ENCODE measurements at places on chromosomes 1 and 21. TPM values are rescaled to one million over a fixed set of nuclear protein-coding genes. Genes with fewer than 3 reads are reported as not detected.

The CDC14A gene
- 2.7 TPM for total RNA-seq

The EIF2D gene
- 41.8 TPM for total RNA-seq

The CCDC185 gene
- total RNA-seq, result 0.24 TPM

The S100B gene
- 0.64 TPM for total RNA-seq

The CCDC181 gene
- not detected for total RNA-seq

The CLDN8 gene
- 1.6 TPM for total RNA-seq

The CR1 gene
- 0.96 TPM for total RNA-seq

The NGF gene
- 0.52 TPM for total RNA-seq

The IQGAP3 gene
- 11.8 TPM for total RNA-seq

The LRRC8B gene
- total RNA-seq, result 19.6 TPM

The GSTM3 gene
- total RNA-seq, result 19.4 TPM

- peak; percentile 21 for ATAC-seq
These were observed 103.6 kb downstream of the SMYD2 start for GRCh38 chr1:214384373-214385079.

- no peak for ATAC-seq
These were observed 78.0 kb downstream of the LAMC2 start for GRCh38 chr1:183263886-183264602.

DNA sequence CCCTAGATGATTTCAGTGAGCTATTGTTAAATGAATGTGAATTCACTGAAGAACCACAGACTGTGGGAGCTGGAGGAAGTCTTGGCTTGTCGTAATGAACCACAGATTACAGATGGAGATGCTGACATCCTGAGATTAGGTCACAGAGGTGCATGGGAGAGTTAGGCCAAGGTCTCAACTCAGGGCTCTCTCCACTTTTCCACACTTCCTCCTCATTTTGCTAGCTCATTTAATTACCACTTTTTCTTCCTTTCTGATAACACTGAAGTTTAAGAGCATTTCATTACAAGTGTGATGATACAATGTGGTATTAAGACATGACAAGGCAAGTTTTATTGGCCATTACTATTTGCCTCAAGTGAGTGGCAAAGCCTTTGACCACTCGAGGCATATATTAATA, 30.8 kb downstream of the ST6GALNAC3 start:
- no peak for ATAC-seq

- no peak for ATAC-seq
These were observed 12.8 kb downstream of the BACE2 start for GRCh38 chr21:41180752-41181151.

DNA sequence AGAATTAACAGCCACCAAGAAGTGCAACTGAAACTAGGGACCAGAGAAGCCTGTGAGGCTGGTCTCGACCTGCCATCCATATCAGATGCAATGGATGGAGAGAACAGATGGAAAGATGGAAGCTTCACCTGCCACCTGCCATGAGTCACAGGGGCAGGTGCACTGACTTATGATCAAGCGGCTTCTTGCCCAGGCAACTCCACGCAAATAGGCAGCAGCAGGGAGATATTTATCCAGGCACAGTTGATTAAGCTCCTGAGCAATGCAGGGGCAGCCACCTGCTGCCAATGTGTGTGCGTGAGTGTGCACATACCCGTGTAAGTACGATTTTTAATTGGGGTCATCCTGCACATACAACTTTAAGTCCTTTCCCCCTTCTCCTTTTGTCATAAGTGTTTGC, 174.2 kb downstream of the PTPRU start:
- ATAC-seq, result no peak

GRCh38 chr1:209561532-209561931, 22.0 kb upstream of the CAMK1G start:
- no peak for ATAC-seq

DNA sequence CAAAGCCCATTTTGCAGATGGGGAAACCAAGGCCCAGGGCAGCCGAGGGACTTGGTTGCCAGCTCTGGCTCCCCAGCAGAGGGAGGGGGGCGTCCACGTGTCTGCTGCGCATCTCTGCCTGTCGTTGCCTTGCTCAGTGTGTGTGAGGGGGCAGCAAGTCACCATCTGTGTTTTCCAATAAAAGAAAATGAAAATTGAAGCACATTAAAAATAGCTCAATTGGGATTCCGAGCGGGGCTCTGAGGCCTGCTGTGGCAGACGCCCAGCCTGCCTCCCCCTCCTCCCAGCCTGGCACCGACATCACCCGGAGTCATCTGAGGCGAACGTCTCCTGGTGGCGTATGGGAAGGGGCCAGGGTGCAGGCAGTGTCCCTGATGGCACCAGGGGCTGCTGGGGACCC, 51.2 kb downstream of the EPHB2 start:
- no peak for ATAC-seq

DNA sequence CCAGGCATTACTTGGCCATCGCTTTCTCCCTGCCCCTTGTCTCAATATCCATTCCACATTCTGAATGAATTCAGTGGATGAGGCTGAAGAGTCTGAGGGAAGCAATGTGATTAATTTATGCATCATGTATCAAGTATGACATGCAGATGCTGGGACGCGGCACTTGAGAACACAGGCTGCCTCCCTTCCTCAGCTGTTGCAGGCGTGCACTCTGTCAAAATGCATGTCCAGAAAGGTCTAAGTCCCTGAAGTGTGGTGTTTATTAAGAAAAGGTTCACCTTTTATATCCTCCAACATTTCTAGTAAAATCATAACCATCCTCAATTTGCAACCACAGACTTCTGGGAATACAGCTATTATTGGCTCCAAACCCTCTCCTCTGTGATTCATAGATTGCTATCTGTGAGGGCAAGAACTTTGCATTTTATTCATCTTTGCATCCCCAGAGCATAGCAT, 22.6 kb upstream of the RAB3GAP2 start:
- ATAC-seq, result no peak

- ATAC-seq, result no peak
These were observed 415.1 kb downstream of the LRRIQ3 start for GRCh38 chr1:73782901-73783300.

DNA sequence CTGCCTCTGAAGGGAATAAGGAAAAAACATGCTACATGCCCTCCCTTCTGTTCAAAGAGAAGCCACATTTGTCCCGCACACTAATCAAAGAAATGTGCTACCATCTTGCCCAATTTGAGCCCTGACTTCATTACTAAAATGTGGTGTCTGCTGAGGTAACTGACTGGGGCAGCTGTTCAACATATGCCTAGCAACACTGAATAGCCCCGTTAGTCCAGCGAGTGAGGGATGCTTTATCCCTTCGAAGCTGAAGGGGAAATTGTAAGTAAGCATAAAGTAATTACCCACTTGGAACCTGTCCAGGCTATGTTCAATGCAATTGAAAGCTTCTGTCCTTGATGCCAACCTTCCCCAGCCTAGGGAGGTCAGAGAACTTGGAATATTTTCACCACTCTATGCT, 310.6 kb downstream of the SEC16B start:
- ATAC-seq, result no peak

GRCh38 chr1:91725989-91726721, 159.8 kb downstream of the TGFBR3 start:
- ATAC-seq, result no peak

DNA sequence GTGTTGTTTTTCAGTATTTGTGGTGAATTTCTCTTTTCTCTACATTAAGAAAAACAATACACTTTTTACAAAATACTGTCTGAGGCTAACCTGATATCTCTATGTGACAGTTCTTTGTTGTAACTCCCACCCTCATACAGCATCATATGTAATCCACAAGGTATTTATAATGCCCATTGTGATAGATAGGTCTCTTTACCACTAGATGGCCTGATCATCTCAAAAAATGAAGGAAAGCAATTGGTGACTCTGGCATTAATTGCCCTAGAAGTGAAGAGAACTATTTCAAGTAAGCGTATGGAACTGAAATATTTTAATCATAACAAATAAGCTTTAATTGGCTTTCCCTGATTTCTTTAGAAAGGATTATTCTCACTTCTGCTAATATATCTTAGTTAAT, 36.2 kb upstream of the HFM1 start:
- no peak for ATAC-seq

GRCh38 chr1:172674831-172675613, 16.1 kb downstream of the FASLG start:
- no peak for ATAC-seq

DNA sequence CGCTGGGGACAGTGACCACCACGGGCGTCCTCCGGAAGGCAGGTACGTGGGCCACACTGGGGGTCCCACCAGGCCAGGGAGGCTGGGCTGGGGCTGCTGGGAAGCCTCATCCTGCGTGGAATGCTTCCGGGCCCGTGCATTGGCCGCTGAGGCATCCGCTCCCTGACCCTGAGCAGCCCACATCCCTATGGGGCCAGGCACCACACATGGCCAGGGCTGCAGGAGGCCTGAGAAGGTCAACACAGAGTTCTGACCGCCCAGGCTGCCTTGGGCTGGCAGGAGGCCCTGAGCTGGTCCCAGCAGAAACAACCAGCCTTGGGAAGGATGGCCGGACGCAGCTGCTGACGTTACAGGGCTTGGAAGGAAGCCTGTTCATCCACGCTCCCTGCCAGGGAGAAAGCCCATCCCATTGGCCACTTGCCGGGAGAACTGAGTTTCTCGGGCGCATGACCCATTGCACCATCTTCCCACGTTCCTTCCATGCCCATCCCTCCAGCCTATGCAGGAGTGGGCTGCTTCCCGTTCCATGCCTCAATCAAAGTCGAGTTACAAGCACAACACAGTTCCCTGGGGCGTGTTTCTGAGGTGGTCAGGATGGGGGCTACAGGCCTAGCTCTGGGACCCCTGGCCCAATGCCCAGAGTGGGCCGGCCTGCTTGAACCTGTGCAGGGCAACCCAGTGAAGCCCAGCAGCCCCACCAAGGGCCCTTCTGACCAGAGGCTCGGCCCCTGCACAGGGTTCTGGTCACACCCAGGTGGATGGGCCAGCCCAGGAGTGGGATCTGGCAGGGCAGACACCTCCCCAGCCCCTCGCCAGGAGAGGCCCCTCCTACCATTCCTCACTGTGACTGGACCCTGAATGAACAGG, 31.7 kb downstream of the TRIM11 start:
- ATAC-seq, result peak; percentile 24

GRCh38 chr1:45400049-45400448, 59.8 kb upstream of the MUTYH start:
- no peak for ATAC-seq

- no peak for ATAC-seq
These were observed 75.2 kb upstream of the CD1D start for GRCh38 chr1:158105352-158106095.

DNA sequence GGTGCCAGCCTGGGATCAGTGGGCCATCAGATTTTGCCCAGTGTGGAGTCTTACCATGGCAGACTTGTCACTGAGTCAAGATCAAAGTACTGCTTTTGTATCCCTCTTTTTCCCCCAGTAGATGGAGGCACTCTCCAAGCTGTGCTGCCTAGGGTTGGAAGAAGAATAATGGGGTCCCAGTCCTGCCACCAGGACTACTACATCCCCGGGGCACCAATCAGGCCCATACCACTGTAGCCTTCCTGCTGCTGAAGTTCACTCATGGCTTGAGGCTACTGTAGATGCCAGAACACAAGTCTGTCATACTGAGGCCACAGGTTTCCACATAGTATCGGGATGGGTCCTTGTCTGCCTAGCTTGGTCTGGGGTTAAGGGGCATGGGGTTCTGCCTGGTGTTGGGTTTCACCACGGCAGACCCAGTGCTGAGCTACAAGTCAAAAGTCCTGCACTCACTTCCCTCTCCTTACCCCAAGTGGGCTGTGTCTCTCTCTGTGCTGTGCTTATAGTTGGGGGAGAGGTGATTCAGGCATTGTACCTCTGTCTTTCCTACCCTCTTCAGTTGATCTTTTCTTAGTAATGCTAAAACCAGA, 53.4 kb downstream of the PKN2 start:
- no peak for ATAC-seq

DNA sequence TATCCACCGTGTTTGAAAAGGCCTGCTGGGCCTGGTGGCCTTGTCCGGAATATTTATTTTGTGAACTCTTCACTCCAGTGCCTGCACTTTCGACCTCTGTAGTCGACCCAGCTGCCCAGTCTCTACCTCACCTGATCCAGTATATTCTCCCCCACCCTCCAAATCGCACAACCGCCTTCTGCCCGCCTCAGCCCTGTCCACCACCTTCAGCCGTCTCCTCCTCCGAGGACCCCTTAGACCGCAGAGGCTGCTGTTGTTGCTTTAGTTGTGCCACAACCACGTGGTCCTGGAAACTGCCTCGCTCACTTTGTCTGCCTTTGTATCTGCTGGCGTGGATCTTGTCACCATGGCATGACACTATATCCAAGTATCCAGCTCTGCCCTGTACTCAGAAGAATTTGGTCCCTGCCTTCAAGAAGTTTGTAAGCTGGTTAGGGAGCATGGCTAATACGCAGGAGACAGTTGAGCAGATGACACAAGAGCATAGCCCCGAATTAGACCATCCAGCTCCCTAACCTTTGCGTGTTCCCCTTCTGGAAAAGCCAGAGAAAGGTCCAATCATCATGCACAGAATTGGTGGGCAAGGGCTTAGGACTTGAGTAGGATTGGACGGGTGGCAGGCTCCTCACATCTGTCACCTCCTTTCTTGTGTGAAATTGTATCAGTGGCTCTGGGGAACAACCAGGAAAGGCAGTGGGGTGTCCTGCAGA, 1.5 kb downstream of the PHGDH start:
- ATAC-seq, result peak; percentile 3

DNA sequence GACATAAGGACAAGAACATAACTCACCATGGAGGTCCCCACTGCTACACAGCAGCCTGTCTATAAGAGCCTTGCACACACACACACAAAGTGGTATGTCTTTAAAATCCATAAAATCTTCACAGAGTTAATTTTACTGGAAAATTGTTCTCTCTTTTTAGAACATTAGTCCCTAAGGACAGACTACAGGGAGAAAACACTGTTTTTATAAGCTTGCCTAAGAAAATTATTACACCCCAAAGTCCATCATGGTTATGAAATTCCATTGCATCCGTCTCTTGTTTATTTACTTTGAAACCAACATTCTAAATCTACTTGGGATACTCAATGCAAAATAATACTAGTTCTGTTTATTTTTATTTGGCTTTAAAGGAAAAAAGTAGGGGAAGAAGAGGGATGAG, 197.4 kb downstream of the SETD4 start:
- ATAC-seq, result no peak

GRCh38 chr1:201376464-201377374, 761 bp downstream of the TNNT2 start:
- ATAC-seq, result peak; percentile 50

- ATAC-seq, result no peak
These were observed 647 bp downstream of the S100A8 start for GRCh38 chr1:153389973-153390879.

- ATAC-seq, result no peak
These were observed 16.3 kb upstream of the DNAJC6 start for GRCh38 chr1:65292861-65293593.

All from esophagus mucosa (tissue), 1 donor.